NCI-H82 (cell line): ENCODE measurements at places on chromosomes 4 and X.
A peak's percentile ranks its signal among the peaks of the same experiment; 100 is the strongest.

- DNase-seq, result peak; percentile 0
These were observed 34.0 kb upstream of the NR0B1 start for GRCh38 chrX:30343206-30343605.

DNA sequence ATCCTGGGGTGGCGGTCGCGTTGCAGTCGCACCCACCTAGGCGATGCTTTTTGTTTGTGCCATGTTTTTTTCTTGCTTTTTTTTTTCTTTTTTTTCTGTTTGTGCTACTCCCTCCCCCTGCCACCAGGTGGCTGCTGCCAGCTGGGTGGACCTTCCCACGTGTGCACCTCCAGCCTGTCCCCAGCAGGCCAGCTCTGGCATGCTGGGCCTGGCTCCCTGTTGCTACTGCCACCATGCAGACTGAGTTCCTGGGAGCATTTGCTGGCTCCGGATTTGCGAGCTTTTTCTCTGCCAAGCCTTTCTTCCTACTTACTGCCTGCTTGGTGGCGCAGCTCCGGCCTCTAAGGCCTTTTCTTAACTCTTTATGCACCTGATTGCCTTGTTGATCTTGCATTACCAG is 161.2 kb upstream of the WDFY3 start:
- DNase-seq, result peak; percentile 83

GRCh38 chrX:27380163-27380845 is 82.8 kb downstream of the PPP4R3C start:
- no peak for DNase-seq

- DNase-seq, result no peak
These were observed 10.3 kb upstream of the MXD4 start for GRCh38 chr4:2272026-2272827.

- no peak for DNase-seq
These were observed 96.0 kb downstream of the FANCB start for GRCh38 chrX:14776901-14777300.
